ENCODE measurements at places on chromosomes 12 and 14.

- DNase-seq = no peak
Observed at GRCh38 chr14:31435276-31435675, 14.9 kb upstream of the HEATR5A start.

- no peak for DNase-seq
Observed at GRCh38 chr14:92785667-92786426, 8.3 kb upstream of the GOLGA5 start.

GRCh38 chr14:83733670-83734069 lies 1796.3 kb upstream of the FLRT2 start:
- DNase-seq = no peak

GRCh38 chr14:100306101-100306997 lies at the start of gene SLC25A29:
TSS of gene SLC25A29 (minus strand) at chr14:100306444. CDS start at chr14:100306232, 212 bp downstream.
- peak; percentile 11 for DNase-seq

- DNase-seq = no peak
Observed at GRCh38 chr14:69980457-69981425, 101.5 kb downstream of the SMOC1 start.

- DNase-seq = no peak
Observed at GRCh38 chr12:124170760-124171159, 124.1 kb upstream of the RFLNA start.

DNA sequence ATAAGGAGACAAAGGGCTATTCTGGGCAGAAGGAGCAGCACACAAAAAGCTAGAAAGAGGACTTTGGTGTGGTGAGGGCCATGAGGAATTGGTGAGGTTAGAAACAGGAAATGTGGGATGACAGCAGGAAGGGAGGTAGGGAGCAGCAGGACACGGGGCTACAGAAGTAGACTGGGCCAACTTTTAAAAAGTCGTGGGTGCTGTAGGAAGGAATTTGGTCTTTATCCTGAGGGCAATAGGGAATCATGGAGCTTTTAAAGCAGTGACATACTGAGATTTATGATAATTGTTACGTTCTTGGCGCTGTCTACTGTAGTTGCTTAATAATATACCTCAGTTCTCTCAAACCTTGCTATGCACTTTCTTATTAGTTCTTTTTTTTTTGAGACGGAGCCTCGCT lies 8.2 kb upstream of the CHURC1 start:
- no peak for DNase-seq

DNA sequence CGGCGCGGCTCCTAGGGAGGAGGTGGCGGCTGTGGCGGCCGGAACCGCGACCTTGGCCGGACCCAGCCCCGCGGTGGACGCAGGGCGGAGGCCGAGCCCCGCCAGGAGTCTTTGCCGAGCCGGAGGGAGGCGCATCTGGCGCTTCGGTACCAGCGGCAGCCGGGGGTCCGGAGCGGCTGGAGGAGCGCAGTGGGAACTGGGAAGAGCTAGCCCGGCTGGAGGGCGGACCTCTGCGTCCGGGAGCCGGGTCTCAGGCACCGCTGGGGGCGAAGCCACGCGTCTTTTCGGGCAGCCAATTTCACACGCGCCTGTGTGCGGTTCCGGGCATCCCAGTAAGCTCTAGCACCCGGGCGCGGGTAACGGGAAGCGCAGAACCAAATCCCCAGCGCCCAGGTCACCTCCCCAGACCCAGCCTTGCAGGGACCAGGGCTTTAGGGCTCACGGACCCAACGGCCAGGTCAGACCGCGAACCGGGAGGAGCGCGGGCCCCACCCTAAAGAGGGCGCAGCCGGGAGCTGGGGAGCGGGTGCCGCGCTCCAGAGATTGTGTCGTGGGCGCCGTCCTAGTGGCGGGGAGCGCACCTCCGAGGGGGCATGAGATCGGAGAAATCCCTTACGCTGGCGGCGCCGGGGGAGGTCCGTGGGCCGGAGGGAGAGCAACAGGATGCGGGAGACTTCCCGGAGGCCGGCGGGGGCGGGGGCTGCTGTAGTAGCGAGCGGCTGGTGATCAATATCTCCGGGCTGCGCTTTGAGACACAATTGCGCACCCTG lies 89.4 kb downstream of the GALNT8 start:
- DNase-seq = no peak

DNA sequence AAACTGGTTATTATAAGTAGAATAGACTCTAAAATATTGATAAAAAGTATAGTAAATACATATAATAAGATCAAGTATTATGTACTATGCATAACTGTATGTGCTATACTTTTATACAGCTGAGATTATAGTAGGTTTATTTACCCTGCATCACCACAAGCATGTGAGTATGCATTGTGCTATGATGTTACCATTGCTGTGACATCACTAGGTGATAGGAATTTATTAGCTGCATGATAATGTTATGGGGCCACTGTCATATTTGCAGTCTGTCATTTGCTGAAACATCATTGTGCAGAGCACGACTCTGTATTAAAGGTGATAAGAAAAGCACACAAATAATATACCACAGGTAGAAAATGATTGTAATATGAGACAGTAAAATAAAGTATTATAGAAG lies 385.6 kb downstream of the ZFP36L1 start:
- no peak for DNase-seq

- no peak for DNase-seq
Observed at GRCh38 chr12:111653596-111653995, 32.2 kb downstream of the BRAP start.

DNA sequence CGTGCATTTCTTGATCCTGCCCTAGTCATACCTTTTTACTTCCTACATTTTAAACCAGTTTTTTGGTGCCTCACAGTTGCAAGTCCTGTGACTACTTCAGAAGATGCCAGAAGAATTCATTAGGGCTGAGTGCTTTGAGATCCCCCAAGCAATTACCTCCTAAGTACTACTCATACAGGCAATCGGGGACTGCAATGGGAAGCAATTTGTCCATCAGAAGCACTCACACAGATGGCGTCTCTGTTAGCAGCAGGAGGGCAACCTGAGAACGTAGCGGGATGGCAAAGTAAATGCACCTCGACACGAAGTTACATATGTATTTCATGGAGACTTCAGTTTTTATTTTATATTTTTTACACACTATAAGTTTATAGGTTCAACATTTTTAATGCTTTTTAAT lies 188.3 kb downstream of the CAPZA3 start:
- no peak for DNase-seq

- DNase-seq = no peak
Observed at GRCh38 chr12:105814283-105814682, 324.5 kb downstream of the NUAK1 start.

DNA sequence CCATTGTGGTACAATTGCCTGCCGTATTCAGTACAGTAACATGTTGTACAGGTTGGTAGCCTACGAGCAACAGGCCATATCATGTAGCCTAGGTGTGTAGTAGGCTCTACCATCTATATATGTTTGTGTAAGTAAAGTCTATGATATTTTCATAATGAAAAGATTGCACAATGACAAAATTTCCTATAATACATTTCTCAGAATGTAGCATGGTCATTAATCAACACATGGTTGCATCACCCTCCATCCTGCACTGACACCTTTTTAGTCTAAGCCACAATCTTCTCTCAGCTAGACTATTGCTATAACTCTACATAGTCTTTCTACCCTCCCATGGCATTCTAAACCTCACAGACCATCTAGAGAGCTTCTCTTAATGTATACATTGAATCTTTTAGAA lies 158.5 kb upstream of the HMGA2 start:
- DNase-seq = no peak

GRCh38 chr12:120650233-120650690 lies 9.8 kb downstream of the CABP1 start:
- no peak for DNase-seq

DNA sequence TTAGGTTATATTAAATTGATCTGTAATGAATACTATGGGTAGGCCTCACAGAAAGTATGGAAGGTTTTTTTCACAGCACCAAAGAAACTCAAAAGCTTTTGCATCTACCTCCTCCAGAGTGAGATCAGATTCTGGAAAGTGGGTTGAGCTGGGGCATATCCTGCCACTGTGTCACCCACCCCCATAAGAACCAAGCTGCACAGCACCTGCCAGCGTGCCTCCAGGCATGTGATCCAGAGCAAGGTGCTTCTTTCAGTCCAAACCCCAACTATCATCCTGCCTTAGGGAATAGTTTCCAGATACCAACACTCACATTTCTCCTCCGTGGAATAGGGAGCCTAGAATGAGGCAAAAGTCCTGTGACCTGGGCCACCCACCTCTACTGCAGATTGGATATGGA lies 42.6 kb upstream of the PRB2 start:
- no peak for DNase-seq

DNA sequence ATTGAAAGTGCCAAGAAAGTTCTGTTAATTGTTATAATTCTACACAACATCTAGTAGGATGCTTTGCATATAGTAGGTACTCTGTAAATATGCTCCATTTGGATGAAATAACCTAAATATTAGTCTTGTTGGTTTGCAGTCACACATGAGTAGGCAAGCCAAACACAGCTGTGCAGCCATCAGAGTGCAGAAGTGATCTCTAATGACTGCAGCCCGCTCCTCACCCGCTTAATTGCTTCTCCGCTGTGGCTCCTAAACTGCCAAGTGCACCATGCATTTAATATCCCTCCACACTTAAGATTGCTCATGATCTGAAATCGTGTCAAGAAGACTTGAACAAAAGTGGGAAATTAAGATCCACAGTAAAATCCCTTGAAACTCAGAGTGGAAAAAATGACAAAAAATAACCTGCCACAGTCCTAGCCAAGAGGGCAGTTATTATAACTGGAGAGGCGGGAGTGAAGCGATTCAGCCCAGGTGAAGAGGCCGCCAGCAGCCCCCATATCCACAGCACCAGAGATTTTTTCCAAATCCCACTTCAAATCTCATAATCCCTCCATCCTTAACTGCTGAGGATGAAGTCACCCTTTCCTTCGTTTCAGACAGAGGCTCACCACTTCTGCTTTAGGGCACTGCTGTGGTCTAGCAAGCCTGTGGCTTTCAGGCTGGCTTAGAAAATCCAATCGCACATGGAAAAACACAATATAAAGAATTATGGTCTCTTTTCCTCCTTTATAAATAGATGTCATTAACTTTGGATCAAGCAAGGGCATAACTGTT lies 69.5 kb downstream of the TMEM30B start:
- no peak for DNase-seq

DNA sequence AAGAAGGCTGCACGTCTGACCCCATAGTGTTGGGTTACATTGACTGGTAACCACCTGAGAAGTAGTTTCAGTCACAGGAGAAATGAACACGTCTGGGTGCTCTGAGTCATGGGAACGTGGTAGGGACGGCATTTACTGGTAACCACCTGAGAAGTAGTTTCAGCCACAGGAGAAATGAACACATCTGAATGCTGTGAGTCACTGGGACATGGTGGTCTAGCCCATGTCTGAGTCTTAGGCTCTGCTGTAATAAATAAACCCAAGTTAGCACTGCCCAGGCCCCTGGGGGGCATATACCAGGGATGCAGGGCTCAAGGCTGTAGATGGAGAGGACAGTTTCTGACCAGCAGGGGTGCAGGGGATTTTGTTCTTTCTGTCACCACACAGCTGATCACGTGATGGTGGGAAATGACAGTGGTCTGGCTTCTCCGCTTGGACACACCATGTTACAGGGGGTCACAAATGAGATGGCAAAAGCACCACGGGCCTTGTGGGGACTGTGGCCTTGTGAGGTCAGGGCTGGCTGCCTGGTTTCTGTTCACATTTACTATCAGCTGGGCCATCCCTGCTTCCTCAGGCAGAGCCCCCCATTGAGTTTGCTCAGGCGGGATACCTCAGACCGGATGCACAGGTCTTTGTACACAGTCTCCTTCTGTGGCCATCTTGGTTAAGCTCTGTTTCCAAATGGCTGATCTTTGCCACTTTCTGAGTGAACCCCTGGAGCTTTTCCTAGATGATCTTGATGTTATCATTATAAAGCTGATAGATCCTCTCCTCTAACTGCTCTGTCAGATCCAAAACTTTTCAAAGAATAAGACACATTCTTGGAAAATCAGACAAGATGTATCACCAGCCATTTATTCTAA lies 9.8 kb upstream of the C12orf42 start:
- no peak for DNase-seq

DNA sequence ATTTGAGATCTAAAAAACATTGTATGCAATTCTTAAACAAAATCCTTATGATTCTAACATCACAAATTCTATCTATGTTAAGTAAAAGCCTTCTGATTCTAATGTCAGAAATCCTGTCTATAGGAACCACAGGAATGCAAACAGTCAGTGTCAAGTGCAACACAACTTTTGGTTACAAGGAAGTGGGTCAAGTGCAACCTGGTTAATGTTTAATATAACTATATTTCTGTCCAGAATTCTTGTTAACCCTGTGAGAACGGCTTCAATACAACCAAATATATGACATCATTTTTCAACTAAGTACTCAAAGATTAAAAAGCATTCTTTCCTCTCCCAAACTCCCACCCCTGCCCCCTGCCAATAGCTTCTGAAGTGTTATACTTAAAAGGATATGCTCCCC lies 107.9 kb upstream of the PLEKHA5 start:
- DNase-seq = no peak

DNA sequence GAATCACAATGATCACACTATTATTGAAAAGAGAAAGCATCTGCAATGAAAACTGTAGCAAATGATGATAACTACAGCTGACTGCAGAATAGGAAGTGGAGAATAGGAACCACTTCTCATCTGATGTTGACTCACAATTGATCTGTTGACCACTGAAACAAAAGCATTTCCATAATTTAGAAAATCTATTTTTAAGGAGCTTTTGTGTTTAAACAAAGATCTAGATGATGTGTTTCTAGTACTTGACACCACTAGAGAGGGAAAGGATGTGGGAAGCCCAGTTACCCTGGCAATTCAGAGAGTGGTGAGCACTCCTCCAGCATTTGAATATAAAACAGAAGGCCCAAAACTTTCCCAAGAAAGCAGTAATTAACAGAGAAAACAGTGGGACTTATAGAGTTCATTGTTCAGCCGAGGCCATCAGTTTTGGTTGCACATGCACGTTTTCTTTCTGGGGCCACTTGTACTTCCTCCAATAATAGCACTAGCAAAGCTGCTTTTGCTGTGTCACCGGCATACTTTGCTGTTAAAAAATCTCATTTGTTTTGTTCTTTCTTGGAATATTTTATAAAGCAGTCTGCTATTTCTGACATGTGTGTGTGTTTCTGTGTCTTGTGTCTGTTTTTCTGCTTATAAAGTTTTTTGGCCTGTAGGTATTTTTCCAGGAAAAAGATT lies 76.1 kb upstream of the HECTD1 start:
- no peak for DNase-seq

DNA sequence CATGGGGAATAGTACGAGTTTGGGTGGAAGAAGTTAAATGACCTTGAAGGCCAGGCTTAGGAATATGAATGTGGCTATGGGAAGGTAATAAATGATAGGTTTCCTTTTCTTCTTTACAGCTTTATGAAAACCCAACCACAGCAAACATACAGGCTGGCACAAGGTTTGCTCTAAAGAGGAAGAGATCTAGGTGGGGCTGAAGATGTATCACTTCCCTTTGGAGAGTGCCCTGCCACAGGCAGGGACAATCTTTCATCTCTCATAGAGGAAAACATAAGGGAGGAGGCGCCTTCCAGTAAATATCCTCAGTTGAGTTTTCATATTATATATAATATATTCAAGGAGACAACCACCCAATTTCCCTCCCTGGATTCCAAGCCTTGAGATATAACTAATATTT lies 72.9 kb upstream of the FRMD6 start:
- DNase-seq = no peak

DNA sequence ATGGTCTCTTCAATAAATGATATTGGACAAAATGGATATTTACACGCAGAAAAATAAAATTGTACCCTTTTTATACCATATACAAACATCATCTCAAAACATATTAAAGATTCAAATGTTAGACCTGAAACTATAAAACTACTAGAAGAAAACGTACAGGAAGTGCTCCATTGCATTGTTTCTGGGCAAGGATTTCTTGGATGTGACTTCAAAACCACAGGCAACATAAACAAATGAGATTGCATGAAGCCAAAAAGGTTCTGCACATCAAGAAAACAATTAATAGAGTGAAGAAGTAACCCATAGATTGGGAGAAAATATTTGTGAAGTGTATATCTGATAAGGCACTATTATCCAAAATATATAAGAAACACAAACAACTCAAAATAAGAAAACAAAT lies 812.4 kb downstream of the NRXN3 start:
- no peak for DNase-seq

Measured in GOT3 (cell line).